ENCODE measurements at places on chromosomes 3 and 15.
A peak's percentile ranks its signal among the peaks of the same experiment; 100 is the strongest.

DNA sequence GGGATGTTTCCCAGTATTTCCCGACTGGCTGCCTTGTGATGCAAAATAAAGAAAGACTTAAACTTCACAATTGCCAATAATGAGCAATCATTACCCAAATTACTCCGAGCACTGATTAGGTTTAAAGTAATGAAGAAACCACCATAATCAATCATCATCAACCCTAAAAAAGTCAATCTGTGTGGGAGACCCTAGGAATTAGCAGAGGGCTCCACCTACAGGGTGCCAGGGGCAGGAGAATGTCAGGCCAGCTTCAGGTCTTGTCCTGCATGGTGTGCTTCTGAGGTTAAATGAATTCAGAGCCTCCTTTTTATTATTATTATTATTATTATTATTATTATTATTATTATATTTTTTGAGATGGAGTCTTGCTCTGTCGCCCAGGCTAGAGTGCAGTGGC is 478.0 kb upstream of the ARRDC4 start:
- no peak for DNase-seq

- DNase-seq = no peak
Observed at GRCh38 chr3:171183042-171183441, 156.5 kb upstream of the SLC2A2 start.

- no peak for DNase-seq
Observed at GRCh38 chr3:18233987-18234716, 191.0 kb downstream of the SATB1 start.

- DNase-seq = no peak
Observed at GRCh38 chr15:65248511-65249255, 37.4 kb upstream of the CILP start.

- no peak for DNase-seq
Observed at GRCh38 chr15:25178835-25179672, 224.3 kb downstream of the SNRPN start.

DNA sequence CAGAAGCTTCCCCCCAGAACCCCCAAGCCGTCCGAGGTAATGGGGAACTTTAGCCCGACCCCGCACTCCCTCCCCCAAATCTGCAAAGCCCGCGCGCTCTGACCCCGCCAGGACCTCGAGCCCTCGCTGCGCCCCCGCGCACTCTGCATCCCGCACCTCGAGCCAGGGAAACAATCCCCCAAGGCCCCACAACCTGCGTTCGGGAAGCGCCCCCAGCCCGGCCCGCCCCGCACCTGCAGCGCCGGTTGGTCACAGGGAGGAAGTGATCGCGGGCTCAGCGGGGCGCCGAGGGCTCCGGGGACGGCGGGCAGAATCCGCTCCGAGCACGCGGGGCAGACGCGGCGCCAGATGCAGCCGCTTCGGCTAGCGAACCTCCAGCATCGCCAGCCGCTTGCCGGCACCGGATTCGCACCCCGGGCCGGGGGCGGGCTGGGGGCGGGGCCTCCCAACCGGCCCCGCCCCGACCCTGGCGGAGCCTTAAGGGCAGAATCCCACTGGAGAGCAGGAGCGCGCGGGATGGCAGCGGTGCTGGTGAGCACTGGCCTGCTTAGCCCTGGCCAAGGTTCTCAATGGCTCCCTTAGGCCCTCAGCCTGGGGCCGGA is at the start of gene CAMKV:
TSS of gene CAMKV (minus strand) at position 382 of the 602 bp plus-strand sequence. CDS start 7,518 bp downstream, outside the sequence.
- no peak for DNase-seq

DNA sequence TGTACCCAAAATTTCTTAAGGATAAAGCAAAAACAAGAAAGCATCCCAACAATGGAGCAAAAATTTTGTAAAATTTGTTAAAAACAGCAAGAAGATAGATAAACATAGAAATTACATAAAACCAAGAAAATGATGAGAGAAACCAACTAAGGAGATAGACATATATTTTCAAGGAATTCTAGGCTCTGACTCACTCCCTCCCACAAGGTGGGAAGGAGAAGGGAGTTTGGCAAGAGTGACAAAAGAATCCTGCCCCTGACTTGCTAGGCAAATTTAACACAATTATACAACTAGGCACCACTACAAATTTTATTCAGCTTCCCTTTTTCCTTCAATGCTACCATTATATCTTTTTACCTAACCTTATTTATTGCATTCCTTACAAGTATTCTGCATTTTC is 70.9 kb downstream of the MYO9A start:
- DNase-seq = no peak

- DNase-seq = no peak
Observed at GRCh38 chr15:82128401-82129148, 82.8 kb upstream of the MEX3B start.

- no peak for DNase-seq
Observed at GRCh38 chr15:46646490-46646889, 1011.7 kb downstream of the SQOR start.

- DNase-seq = no peak
Observed at GRCh38 chr15:73927476-73928240, 1.4 kb downstream of the LOXL1 start.

DNA sequence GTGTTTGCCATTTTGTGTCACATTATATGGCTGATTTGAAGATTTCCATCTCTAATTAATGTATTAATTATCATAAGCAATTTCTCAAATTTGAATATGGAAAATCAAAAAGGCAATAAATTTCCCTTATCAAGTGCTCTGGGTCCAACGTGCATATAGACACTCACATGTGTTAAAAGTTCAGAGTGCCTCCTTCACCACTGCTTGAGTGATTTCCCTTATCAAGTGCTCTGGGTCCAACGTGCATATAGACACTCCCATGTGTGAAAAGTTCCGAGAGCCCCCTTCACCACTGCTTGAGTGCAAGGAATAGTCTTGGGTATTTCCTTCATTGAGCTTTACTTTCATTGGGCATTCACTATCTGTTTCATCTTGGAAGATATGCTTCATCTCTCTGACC is 421.0 kb upstream of the ZNF717 start:
- DNase-seq = no peak

GRCh38 chr3:188448813-188449212 is 294.9 kb downstream of the LPP start:
- no peak for DNase-seq

DNA sequence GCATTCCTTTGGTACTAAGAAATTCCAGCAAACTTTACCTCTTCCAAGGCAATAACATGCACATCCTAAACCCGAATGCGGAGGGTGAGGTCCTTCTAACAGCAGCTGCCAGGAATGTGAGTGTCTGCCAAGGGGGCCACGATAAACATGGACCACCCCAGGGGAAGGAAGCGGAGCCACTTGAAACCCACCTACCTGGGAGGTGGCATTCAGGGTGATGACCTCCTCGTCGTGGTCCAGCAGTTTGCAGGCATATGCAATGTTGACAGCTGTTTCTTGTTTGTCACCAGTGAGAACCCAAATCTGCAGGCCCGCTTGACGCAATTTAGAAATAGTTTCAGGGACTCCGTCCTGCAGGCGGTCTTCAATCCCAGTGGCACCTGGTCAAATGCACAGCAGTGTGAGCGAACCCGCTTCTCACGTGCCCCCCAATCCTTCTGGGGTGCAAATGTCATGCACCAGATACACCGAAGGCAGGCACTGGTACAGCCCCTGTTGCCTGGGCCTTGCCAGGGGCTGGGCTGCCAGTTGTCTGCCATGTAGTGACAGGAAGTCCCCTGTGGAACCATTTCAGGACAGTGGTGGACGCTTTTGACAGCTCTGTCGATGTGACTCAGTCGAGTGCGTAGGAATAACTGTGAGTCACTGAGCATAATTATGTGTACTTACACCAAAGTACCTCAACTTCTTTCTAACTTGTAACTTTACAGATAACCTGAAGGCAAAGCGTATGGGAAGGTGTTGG is 161.2 kb downstream of the ATP10A start:
- peak; percentile 47 for DNase-seq

- no peak for DNase-seq
Observed at GRCh38 chr3:169389211-169389924, 274.1 kb downstream of the MECOM start.

All from tibial artery (tissue), 4 donors.